ENCODE measurements at places on chromosomes 7 and 10.

GRCh38 chr10:90318659-90319058 is 539.2 kb downstream of the HTR7 start:
- DNase-seq, result no peak

GRCh38 chr10:22805304-22805703 is 90.9 kb upstream of the PIP4K2A start:
- no peak for DNase-seq

DNA sequence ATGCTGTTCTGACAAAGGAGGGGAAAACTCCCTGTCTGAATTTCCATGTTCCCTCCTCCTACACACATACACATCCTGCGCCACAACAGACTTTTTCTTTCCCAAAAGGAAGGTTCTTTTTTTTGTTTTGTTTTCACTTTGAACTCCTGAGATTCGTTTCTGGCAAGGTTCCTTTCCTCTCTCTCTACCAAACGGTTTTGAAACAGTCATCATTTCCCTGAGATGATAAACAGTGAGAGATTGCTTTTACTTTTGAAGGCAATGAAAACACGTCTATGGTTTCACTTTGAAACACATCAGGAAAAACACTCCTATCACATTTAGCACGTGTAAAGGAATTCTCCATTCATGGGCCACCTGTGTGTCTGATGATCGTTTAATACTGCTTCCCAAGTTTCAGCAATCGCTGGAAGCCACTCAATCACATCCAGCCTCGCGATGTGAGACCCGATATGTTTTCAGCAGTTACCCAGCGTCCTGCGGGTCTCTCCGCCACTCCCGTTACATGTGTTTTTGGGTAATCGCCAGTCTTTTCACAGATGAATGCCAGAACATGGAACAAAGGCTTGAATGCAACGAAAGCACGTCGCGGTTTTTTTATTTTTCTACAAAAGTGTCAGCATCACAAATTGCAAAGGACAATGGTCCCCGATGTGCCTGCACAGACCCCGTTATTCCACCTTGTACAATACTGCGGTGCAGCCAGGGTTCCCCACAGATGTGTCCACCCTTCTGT is 62.8 kb upstream of the CUX1 start:
- DNase-seq, result peak; percentile 58

DNA sequence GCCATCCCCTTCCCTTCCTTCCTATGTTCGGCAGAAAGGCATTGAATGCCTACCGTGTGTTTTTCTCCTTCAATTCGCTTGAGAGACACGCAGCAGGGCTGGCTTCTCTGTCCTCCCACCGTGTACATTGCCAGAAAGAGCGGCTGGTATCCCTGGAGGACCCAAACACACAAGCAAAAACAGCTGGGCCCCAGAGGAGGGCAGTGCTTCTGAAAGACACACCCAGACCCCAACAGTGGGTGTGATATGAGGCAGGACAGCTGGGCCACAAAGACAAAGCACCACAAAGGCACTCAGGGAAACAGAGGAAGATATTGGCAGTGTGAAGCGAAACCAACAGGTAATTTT is 133.1 kb upstream of the SH2B2 start:
- no peak for DNase-seq

DNA sequence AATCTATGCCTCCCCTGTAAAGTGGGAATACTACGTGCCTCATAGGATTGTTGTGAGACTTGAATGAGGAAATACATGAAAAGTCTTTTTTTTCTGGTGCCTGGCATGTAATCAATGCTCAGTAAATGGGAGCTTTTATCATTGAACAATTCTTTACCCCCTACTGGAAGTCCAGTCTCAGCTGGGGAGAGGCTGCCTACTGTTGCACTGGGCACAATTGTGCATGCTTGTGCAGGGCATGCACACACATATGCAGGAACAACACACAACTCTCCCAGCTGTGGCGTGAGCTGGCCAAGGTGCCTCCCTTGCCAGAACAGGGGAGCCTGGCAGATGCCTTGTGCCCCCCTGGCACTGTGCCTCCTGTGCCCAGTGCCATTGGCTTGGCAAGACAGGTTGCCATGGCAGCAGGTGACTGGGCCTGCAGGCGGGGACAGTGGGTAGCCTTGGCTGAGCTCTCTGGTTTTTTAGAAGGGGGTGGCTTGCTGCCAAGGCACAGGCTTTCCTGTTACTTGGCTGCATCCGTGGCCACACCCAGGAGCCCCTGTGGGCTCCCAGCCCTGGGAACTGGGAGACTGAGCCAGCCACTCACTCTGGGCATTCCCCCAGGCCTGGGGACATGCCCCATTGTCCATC is 16.1 kb upstream of the PALD1 start:
- DNase-seq, result no peak

GRCh38 chr10:119413093-119413453 is 129.4 kb downstream of the RGS10 start:
- no peak for DNase-seq

GRCh38 chr10:48448796-48449195 is 142.3 kb downstream of the MAPK8 start:
- DNase-seq, result no peak

- no peak for DNase-seq
Observed at GRCh38 chr7:86477343-86477935, 166.3 kb upstream of the GRM3 start.

All from MM.1S (cell line).